GM23338 (cell line): ENCODE measurements at places on chromosomes 1 and 21.
A peak's percentile ranks its signal among the peaks of the same experiment; 100 is the strongest.

- DNase-seq: no peak
Measured at GRCh38 chr1:166258017-166258416, 91.2 kb upstream of the FAM78B start.

DNA sequence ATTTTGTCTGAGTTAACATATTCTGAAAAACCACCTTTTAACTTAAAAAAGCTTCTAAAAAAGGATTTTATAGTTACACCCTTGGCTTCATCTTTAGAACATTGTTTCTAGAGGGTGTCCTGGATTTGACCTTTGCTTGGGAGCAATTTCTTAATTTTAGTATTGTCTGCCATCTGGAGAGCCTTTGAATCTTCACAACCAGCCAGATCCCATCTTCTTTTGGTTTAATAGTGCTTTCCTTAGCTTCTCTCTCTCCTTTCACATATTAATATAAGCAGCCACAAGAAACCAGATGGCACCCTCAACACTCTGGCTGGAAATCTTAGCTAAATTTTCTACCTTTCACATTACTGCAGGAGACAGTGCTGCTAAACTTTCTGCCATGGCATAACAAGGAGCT is 76.5 kb upstream of the TSPAN2 start:
- DNase-seq: no peak

DNA sequence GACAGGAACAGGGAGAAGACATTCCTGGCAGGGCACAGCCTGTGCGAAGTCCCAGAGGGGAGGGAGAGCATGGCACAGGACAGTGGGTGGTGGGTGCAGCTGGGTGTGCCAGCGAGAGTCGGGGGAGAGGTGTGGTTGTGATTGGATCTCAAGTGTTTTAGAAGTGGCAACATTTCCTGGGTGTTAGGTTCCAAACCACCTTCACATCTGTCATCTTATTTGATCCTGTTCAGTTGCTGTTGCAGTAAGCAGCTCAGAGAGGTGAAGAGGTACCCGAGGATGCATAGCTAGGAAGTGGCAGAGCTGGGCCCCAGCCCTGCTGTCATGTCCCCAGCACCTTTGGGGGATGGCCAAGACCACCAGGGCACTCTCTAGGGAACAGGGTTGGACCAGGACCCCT is 22.0 kb upstream of the DISP3 start:
- no peak for DNase-seq

DNA sequence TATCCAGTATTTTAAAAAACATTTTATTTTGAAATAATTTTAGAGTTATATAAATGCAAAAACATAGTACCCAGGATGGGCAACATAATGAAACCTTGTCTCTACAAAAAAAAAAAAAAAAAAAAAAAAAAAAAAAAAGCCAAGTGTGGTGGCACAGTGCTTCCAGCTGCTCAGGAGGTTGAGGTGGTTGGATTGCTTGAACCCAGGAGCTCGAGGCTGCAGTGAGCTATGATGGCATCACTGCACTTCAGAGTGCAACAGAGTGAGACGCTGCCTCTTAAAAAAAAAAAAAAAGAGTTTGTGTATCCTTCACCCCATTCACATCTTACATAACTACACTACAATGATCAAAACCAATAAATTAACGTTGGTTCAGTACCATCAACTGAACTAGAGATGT is 115.6 kb upstream of the KIF26B start:
- DNase-seq: no peak

- no peak for DNase-seq
Measured at GRCh38 chr1:18819203-18819602, 40.3 kb downstream of the TAS1R2 start.

GRCh38 chr1:234955107-234955731 is 173.4 kb downstream of the TOMM20 start:
- no peak for DNase-seq

GRCh38 chr1:243849421-243850201 is 432 bp downstream of the AKT3 start:
- DNase-seq: peak; percentile 60

DNA sequence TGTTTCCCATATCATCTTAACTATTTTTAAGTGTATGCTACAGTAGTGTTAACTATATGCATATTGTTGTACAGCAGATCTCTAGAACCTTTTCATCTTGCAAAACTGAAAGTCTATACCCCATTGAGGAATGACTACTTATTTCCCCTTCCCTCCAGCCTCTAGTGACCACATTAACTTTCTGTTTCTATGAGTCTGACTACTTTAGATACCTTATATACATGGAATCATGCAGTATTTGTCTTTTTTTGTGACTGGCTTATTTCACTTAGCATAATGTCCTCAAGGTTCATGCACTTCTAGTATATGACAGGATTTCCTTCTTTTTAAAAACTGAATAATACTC is 96.5 kb upstream of the BTG3 start:
- DNase-seq: no peak

DNA sequence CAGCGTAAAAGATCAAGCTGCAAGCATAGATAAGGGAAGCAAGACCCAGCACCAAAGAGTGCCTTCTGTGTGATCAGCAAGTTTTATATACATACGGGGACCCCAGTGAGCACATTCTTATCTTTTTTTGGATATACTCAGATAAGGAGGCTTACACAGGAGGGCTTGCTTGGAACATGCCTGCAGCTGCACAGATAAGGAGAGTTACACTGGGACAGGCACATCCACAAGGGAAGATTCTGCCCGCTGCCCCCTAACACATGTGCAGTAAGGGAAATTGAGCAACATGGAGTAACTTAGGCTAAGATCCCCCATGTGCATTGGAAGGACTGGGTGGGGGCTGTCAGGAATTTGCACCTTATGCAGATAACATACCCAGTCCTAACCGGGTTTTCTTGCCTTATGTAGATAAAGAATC is 1334.8 kb downstream of the MRPL39 start:
- DNase-seq: no peak

DNA sequence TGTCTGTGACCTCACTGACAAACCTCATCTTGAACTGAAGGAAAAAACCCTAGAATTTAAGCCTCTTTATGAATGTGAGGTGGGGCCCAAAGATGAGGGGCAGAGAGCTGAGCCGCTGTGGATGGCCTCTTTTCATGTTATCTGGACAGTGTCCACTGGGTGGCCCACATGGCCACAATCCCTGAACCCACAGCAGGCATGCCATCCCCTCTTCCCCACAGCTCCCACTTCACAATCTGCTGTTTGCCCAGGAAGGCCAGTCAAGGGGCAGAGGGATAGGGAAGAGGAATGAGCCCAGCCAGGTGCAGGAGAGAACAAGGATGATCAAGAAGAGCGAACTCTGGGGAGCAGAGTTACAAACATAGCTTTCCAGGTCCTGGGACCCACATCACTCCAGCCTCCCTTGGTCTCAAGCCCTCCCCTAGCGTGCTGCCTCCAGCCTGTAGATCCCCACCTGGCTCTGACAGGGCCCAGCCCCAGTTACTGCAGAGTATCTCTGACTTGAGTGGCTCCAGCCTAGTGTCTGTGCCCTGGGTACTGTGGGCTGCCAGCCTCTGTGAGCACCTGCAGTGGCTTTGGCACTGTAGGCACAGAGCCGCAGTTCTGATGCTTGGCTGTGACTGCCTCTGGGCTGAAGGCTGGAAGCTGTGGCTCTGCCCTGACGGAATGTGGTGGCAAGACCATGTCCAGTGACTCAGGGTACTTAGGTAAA is 1.9 kb upstream of the SLFNL1 start:
- DNase-seq: peak; percentile 31

GRCh38 chr1:154352581-154353459 is 27.5 kb downstream of the ATP8B2 start:
- DNase-seq: peak; percentile 76

DNA sequence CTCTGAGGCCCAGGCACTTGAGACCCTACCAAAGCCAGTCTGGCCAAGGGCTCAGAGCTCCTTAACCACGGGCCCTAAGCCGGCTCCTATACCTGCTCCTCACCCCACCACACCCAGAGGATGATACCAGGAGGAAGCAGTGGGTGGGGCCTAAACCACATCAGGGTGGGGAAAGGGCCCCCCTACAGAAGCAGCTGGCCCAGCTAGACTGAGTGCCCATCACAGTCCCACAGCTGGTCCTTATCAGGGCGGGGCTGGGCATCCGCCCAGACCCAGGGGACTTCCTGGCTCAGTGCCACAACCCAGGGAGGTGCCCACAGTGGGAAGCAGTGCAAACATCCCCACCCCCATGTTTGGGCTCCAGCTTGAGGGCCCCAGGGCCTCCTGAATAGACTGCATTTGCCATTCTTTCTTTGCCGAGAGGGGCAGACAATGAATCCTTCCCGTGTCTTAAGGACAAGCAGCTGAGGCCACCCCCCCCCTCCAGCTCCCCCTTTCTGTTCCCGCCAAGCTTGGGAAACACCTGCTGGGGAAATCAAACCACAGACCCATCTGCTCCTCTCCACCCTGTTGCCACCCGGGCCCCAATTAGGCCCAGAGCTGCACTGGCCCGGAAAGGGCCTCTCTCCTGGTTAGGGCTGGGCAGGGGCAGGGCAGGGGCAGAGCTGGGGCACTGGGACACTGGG is 6.2 kb downstream of the E2F2 start:
- no peak for DNase-seq

- no peak for DNase-seq
Measured at GRCh38 chr1:36554323-36554628, 71.6 kb upstream of the CSF3R start.

- DNase-seq: no peak
Measured at GRCh38 chr1:229243638-229244037, 27.3 kb upstream of the RAB4A start.

- no peak for DNase-seq
Measured at GRCh38 chr1:219155135-219155534, 18.5 kb upstream of the LYPLAL1 start.

- DNase-seq: no peak
Measured at GRCh38 chr1:215744419-215744818, 177.3 kb downstream of the KCTD3 start.

GRCh38 chr1:76294482-76295194 is 220.1 kb downstream of the ST6GALNAC3 start:
- DNase-seq: no peak

DNA sequence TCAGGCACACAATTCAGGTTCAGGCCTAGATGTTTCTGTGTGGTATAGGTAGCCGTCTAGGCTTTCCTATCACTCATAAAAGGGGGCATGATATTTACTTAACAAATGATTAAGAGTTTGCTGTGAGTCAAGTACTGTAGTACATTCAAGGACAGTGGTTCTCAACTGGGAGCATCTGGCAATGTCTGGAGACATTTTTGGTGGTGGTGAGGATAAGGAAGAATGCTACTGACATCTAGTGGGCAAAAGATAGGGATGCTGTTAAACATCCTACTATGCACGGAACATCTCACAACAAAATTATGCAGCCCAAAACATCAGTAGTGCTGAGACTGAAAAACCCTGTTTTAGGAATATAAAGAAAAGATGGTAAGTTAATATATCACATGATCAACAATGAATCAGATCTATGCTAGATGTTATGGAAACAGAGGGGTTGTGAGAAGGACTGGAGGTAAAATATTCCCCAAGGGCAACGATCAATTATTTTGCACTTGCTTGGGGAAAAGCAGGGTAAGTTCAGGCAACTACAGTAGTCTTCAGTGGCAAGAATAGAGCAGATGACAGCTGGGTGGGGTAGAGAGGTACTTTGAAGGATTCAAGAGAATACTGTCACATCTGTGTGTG is 4.9 kb downstream of the DNTTIP2 start:
- DNase-seq: peak; percentile 63

DNA sequence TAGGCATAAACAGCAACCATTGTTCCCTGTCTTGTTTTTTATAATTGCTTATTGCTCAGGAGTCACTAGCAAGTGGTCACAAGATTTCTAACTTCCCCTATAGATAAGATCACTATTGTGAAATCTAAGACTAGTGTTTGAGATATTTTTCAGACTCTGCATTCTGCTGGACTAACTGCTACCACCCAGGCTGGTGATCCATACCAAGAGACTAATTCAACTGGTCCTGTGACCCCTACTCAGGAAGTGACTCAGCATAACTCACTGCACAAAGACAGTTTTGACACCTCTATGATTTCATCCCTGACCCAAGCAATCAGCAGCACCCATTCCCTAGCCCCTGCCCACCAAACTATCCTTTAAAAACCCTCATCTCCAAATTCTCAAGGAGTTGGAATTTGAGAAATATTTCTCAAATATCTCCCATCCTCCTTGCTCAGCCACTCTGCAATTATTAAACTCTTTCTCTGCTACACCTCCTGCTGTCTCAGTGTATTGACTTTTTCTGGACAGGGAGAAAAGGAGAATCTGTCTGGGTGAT is 52.7 kb downstream of the TRIM33 start:
- no peak for DNase-seq

DNA sequence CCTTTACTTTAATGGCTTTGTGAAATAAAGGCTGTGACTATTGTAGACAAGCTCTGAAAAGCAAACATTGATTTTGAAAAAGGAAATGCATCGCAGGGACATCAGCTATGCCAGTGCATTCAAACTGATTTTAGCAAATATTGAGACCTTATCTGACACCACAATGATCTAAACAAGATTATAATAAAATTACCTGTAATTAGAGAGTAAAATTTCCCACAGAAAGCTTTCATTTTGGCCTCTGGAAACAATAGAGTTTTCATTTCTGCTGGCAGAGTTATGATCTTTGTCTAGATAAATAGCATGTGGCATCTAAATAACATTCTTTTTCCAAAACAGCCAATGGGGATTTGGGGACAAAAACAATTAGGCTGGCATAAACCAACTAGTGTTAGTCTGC is 650.4 kb upstream of the PRMT6 start:
- no peak for DNase-seq

DNA sequence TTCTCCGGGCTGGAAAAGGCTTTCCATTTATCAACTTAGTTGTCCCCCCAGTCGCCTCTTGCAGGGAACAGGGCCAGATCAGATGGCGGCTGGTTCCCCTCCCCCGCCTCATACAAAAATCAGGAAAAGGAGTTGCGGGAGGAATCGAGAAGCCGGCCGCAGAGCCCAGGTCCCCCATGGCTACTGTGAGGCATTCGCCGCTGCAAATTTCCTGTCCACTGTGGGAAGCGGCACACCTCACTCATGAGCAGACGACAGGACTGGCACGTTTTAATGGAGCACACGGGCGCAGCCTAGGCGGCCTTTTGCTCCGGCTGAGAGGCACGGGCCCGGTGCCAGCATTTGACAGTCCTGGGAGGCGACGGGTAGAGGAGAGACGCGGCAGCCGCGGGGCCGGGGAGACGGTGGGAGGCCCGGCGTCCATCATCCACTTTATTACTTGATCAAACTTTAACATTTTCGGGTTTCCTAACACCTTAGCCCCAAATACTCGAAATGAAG is 1.1 kb downstream of the GNG4 start:
- DNase-seq: peak; percentile 61

- no peak for DNase-seq
Measured at GRCh38 chr1:109886827-109887226, 23.8 kb upstream of the CSF1 start.

GRCh38 chr21:43723648-43724047 is 4.7 kb downstream of the PDXK start:
- DNase-seq: no peak
